ENCODE measurements at places on chromosomes 5 and 9.
A peak's percentile ranks its signal among the peaks of the same experiment; 100 is the strongest.

GRCh38 chr5:31640573-31640972, 1.6 kb downstream of the PDZD2 start:
- DNase-seq: no peak

DNA sequence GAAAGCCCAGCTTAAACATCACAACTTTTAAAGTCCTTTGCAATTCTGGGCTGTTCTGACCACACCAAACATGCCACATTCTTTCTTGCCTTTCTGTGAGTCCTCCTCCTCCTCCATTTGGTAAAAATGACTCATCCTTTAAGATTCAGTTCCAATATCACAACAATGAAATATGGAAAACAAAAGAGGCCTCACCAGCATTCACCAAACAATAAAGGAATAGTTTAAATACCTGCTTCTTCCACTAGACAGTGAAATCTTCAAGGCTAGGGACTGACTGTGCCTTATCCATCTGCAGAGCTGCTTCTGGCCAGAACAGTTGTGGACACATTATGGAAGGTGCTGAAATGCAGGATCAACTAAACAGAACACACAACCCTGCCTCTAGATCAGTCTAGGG, 36.0 kb downstream of the NR6A1 start:
- no peak for DNase-seq

GRCh38 chr9:95313010-95313498, 4.5 kb downstream of the FANCC start:
- peak; percentile 70 for DNase-seq

- no peak for DNase-seq
These were observed 150.2 kb downstream of the ACTBL2 start for GRCh38 chr5:57332361-57332760.

DNA sequence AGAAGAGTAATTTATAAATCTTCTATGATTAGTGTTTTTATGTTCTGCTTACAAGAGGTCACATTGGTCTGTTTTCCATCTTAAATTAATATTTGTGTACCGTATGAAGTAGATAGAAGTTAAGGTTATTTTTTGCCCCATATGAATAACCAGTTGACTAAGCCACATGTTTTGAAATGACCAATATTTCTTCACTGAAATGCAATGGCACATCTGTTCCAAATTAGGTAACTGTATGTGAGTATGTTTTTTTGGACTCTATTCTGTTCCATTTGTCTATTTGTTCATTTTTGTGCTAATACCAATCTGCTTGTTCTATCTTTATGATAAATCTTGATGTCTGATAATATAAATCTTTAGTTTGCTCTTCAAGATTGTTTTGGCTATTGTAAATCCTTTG, 17.7 kb downstream of the JAK2 start:
- DNase-seq: no peak

- DNase-seq: no peak
These were observed 744.8 kb downstream of the KCTD16 start for GRCh38 chr5:144915452-144915851.

- no peak for DNase-seq
These were observed 369.9 kb downstream of the DNAH5 start for GRCh38 chr5:13574574-13574973.

GRCh38 chr9:122991370-122991830, 42.1 kb upstream of the GPR21 start:
- DNase-seq: no peak

GRCh38 chr9:16771356-16771755, 99.1 kb downstream of the BNC2 start:
- DNase-seq: no peak

DNA sequence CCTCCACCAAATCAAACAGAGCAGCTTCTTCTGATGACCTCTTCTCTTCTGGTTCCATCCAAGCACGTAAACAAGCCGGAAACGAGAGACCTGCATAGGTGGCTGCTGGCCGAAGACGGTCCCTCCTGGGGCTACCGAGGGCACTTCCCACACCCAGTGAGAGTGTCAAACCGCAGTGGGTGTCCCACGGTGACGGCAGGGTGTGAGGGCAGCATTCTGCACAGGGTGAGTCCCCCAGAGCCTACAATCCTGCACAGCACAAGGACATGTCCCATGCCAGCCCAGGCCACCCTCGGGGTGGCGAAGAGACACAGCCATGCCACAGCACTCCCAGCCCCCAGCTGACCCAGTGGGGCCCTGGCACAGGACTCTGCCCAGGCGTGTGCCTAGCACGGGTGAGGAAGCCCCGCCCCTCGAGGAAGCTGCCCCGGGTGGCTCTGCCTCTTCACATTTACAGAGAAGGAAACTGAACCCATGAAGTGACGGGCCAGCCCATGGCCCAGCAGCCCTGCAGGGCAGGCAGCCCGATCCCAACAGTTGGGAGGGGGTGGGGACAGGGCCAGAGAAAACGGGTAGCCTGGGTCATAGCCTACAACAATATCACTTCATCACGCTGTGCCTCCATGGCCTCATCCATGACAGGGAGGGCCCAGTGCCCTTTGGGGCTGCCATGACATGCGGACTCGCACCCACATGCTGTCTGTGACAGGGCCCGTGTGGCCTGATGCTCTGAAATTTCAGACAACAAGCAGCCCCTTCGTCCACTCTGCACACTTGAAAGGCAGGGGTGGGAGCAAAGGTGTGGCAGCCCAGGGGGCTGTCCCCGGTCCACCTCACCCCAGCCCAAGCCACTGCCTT, 43.2 kb downstream of the SEMA4D start:
- no peak for DNase-seq

GRCh38 chr9:14994738-14995137, 84.5 kb upstream of the FREM1 start:
- DNase-seq: no peak

GRCh38 chr5:173392-174290, 17.7 kb upstream of the LRRC14B start:
- no peak for DNase-seq

- no peak for DNase-seq
These were observed 59.3 kb upstream of the MYO10 start for GRCh38 chr5:16995372-16995771.

DNA sequence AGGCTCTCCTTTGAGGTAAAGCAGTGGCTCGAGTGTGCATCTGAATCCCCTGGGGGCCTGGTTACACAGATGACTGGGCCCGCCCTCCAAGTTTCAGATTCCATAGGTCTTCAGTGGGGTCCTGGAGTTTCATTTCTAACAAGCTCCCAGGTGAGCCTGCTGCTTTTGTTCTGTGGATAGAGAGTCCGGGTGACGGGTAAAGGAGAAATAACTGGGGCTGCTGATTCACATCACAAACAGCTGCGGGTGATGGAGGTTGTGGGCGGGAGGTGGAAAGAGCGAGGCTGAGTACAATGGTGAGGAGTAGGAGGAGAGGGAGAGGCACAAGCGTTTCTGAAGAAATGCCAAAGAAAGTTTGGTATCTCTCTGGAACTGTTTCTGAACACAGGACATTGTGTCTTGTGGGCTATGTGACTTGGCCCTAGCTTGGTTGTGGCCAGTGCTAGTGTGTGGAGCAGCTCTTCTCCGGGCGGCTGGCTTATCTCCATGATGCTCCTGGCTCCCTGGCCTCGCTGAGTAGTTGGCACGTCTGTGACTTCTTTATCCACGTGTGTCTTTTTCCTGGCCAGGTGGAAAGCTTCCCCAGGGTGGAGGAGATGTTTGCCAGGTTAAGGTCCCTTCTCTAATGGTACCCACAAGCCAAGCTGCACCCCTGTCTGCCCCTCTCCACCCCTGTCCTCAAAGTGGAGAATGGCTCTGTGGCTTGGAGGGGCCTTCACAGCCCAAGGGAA, 61.7 kb downstream of the HSPA4 start:
- DNase-seq: no peak

- DNase-seq: no peak
These were observed 2.9 kb upstream of the NXNL2 start for GRCh38 chr9:88531920-88532698.

GRCh38 chr5:34622098-34622400, 34.1 kb upstream of the RAI14 start:
- no peak for DNase-seq

- no peak for DNase-seq
These were observed 15.6 kb downstream of the MLLT3 start for GRCh38 chr9:20606652-20607051.

- DNase-seq: no peak
These were observed 10.1 kb upstream of the TMOD1 start for GRCh38 chr9:97491216-97491999.

DNA sequence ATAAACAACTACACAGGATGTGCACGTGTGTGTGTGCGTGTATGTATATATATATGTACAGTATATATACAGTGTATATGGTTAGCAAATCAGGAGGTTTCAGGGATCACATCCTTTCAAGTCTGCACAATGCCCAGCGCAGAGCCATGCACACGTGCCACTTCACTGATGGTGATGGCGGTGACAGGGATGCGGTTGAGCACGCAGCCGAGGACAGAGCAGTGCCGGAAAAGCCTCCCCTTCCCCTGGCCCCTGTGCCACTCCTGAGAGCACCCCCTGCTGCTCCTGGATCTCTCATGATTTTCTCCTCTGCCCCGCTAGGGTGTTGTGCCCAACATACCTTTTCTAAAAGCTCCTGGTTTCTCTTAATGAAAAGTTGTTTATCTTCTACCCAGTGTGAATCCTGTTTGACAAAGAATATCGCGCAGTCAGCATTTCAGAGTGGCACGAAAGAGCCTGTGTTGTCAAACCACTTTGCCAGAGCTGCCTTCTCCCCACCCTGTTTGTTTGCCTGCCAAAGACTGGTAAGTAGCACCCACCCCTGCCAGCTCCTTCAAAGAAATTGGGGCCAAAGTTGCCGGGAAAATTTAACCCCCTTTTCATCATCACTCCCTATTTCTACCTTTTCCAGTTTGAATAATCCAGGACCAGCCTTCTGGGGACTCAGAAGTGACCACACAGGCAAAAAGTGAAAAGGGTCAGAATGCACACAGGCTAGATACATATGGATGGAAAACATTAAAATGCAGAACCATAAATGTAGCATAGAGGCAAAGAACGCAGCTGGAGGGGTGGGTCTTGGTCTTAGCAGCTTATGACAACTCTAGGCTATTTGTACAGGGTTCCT, 126.2 kb upstream of the DPYSL3 start:
- no peak for DNase-seq

DNA sequence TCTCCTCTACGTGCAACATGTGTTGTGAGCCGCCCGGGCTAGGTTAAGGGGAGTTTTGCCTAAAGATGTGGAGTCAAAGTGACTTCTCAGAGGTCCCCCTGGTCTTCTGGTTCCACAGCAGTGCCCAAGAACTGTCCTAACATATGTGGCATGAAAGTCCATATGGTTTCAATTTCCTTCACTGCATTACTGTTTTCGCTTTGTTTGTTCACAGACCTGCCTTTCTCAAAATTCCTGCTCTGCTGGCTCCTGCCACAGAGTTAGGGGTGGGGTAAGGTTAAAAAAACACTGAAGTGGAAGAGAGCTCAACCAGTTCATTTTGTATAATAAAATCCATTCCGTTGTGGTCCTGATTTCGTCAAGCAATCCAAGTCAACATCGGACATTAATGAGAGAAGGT, 289.4 kb downstream of the DMAC1 start:
- DNase-seq: no peak

DNA sequence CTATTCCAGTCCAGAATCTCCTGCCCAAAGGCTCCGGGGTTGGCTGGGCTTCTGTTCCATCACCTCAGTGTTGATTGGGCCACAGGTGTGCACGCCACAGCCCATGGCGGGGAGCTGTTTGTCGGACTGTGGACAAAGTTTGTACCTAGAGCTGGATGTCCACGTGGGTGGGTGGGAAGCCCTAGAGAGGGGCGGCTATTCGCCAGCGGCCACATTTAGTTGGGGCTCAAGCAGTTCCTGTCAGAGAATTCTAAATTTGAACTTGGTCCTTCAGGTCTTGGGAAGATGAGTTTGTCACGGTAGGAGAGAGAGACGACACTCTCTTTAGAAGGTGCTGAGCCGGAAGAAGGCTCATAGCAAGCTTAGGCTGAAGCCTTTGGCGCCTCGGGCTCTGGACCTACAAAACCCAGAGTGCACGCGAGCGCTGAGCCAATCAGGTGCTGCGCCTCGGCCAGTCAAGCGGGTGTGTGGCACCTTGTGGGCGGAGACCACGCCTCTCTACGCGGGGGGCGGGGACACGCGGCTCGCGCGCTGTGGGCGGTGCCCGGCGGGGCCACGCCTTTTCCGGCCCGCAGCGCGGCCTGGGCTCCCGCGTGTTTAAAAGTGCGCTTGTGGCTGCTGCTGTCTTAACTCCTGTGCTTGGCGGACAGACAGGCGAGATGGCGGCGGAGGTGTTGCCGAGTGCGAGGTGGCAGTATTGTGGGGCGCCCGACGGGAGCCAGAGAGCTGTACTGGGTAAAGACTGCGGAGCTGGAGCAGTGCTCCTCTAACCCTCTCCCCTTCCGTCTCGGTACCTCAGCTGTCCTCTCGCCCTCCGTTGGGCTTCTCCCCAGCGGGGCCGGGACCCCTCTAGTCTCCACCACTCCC, at the start of gene POLR1E:
Gene POLR1E (plus strand): TSS at position 560 of the 867 bp plus-strand sequence. CDS start 100 bp downstream, at position 660.
- peak; percentile 89 for DNase-seq

- DNase-seq: no peak
These were observed 15.4 kb upstream of the SUSD3 start for GRCh38 chr9:93043122-93043521.

- no peak for DNase-seq
These were observed 95.0 kb downstream of the CRB2 start for GRCh38 chr9:123450996-123451395.

- no peak for DNase-seq
These were observed 3.8 kb upstream of the PDLIM4 start for GRCh38 chr5:132253452-132254320.

DNA sequence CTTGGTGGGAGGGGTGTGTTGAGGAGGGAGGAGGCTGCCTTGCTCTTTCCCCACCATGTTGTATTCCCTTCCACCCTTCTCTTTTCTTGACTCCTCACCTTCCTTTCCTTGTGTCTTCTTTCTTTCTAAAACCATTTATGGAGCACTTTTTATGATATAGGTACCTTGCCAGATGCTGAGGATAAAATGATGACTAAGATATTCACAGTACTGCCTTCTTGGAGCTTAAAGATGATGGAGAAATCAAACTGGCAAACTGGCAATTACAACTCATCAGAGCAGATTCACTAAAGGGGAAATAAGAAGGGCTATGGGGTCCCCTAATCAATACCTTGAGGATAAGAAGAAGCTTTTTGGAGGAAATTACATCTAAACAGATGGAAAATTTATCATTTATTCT, 273.2 kb upstream of the MEF2C start:
- no peak for DNase-seq

- no peak for DNase-seq
These were observed 239.0 kb downstream of the PBX3 start for GRCh38 chr9:125985998-125986655.

GRCh38 chr5:166279828-166280227, 2011.6 kb upstream of the WWC1 start:
- DNase-seq: no peak

GRCh38 chr5:38011668-38012188, 171.9 kb upstream of the GDNF start:
- DNase-seq: no peak

- DNase-seq: peak; percentile 29
These were observed at the start of gene PCSK1 for GRCh38 chr5:96433066-96433447. Gene PCSK1 (minus strand): TSS chr5:96433248. CDS start chr5:96433042, 206 bp downstream.
